ENCODE measurements at places on chromosomes 11 and 22. TPM values are rescaled to one million over a fixed set of nuclear protein-coding genes. Genes with fewer than 3 reads are reported as not detected.

The STARD10 gene
- 80.7 TPM for polyA plus RNA-seq

The GRAP2 gene
- 1.3 TPM for polyA plus RNA-seq

GRCh38 chr11:64444838-64445441, 86.0 kb downstream of the RPS6KA4 start:
- no peak for DNase-seq

- no peak for DNase-seq
Measured at GRCh38 chr11:118060081-118060661, 16.7 kb upstream of the TMPRSS4 start.

The UPK3A gene
- 0.15 TPM for polyA plus RNA-seq

GRCh38 chr11:78708388-78708787, 133.7 kb upstream of the NARS2 start:
- DNase-seq = no peak

- DNase-seq = peak; percentile 69
Measured at GRCh38 chr11:69088676-69089146, 40.0 kb downstream of the TPCN2 start.

DNA sequence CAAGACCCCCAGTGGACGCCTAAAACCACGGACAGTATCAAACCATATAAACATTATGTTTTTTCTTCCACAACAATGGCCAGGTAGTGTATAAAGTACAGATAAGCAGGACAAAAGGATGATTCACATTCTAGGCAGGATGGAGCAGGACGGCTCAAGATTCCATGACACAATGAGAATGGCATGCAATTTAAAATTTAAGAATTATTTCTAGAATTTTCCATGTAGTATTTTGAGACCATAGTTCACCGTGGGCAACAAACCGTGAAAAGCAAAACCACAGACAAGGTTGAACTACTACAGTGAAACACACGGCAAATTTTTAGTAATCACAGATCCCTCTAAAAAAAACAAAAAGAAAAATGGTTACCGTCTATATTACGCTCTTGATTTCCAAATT, 7.5 kb downstream of the NARS2 start:
- DNase-seq = no peak
